ENCODE measurements at places on chromosomes 4 and X. TPM values are rescaled to one million over a fixed set of nuclear protein-coding genes. Genes with fewer than 3 reads are reported as not detected.
A peak's percentile ranks its signal among the peaks of the same experiment; 100 is the strongest.

- peak; percentile 13 for DNase-seq
These were observed 506.9 kb upstream of the PCDH10 start for GRCh38 chr4:132642016-132642817.

DNA sequence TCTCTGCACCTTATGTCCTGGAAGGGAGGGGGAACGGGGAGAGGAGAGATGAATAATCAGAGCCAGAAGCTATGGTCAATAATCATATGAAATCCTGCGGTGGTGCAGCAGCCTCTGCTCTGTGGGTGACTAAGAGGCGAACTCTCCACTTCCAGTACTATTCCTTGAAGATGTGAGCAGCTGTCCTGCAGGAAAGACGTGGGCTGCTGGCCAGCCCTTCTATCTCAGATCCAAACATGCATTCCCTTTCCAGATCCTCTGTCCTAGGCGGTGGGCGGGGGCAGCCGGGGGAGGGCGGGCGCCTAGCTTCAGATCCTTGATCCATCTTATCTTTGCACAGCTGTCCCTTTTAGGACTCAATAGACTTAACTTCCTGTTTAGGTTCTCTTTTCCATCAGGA lies 34.5 kb downstream of the SPINK2 start:
- DNase-seq = peak; percentile 32

- no peak for DNase-seq
These were observed 75.7 kb downstream of the CPEB2 start for GRCh38 chr4:15077969-15078368.

GRCh38 chr4:55706541-55706940 lies 70.4 kb upstream of the NMU start:
- no peak for DNase-seq

The DMD gene
- total RNA-seq = 257 TPM

All from urinary bladder (tissue), 4 donors.